ENCODE measurements at places on chromosomes 7 and 10. TPM values are rescaled to one million over a fixed set of nuclear protein-coding genes. Genes with fewer than 3 reads are reported as not detected.

ZNF853 gene
- 1.6 TPM for polyA plus RNA-seq

TPST1 gene
- 14.7 TPM for polyA plus RNA-seq

PGAM2 gene
- polyA plus RNA-seq: not detected

LRIT1 gene
- not detected for polyA plus RNA-seq

OR2A5 gene
- not detected for polyA plus RNA-seq

PYROXD2 gene
- polyA plus RNA-seq: 8.0 TPM

AKR1C3 gene
- 2,157 TPM for polyA plus RNA-seq

HOXA13 gene
- polyA plus RNA-seq: 2.4 TPM

UNCX gene
- not detected for polyA plus RNA-seq

GIMAP1 gene
- polyA plus RNA-seq: not detected

DNA sequence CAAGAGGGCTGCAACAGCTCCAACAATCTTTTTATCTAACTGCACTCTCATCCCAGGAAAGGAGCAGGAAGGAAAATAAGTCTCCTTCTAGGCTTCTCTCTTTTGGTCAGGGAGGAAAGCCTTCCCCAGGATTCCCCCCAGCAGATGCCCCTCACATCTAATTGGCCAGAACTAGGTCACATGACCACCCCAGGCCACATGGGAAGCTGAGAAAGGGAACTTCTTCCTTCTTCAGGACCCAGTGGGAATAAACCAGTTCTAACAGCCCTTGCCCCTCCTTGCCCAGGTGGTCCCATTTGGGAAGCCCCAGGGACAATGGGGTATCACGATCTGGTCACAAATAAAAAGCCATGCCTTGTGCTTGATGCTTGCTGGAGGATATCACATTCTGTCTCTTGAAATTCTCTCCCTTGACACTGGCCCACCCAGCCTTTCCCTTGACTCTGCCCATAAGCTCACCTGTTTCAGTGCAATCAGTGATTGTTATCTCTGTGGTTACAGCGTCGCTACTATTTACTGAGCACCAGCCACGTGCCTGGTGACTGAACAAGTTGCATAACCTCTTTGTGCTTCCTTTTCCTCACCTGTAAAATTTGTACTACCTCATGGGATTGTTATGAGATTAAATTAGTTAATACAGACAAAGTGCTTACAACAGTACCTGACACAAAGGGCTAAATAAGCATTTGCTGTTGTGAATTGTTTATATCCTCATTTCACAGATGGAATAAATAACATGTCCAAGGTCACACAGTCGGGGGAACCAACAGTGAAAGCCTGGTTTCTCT, 9.0 kb upstream of the TACR2 start:
- DNase-seq: no peak

DNA sequence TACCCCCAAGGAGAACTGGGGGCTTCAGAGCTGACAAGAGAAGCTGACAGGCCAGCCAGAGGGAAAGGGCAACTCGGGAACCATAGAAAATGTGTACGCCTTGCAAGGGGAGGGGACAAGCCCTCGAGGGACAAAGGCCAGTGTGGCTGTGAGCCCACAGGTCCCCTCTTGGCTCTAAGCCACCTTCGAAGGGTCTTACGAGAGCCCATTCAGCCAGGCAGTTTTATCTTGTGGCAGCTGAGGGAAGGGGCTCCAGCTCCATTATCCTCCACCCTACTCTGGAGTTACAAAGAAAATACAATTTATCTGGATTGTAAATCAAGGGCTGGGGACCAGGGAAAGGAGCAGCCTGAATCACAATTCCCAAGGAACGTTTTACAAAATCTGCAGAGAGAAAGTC, 159.5 kb upstream of the ZMIZ1 start:
- no peak for DNase-seq

GRCh38 chr10:116849248-116850057, at the start of gene ENO4:
Gene ENO4, plus strand, starts transcription at chr10:116849499. Its CDS starts 68 bp downstream, at chr10:116849567.
- peak; percentile 89 for DNase-seq

DNA sequence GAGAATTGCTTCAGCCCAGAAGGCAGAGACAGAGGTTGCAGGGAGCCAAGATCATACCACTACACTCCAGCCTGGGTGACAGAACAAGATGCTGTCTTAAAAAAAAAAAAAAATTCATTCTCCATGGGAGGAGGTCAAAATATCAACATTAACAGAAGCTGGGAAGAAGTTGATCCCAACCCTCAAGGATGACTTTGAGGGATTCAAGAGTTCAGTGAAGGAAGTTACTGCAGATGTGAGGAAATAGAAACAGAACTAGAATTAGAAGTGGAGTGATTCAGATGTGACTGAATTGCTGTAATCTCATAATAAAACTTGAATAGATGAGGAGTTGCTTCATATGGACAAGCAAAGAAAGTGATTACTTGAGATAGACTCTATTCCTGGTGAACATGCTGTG, 19.7 kb upstream of the RPEL1 start:
- no peak for DNase-seq

DNA sequence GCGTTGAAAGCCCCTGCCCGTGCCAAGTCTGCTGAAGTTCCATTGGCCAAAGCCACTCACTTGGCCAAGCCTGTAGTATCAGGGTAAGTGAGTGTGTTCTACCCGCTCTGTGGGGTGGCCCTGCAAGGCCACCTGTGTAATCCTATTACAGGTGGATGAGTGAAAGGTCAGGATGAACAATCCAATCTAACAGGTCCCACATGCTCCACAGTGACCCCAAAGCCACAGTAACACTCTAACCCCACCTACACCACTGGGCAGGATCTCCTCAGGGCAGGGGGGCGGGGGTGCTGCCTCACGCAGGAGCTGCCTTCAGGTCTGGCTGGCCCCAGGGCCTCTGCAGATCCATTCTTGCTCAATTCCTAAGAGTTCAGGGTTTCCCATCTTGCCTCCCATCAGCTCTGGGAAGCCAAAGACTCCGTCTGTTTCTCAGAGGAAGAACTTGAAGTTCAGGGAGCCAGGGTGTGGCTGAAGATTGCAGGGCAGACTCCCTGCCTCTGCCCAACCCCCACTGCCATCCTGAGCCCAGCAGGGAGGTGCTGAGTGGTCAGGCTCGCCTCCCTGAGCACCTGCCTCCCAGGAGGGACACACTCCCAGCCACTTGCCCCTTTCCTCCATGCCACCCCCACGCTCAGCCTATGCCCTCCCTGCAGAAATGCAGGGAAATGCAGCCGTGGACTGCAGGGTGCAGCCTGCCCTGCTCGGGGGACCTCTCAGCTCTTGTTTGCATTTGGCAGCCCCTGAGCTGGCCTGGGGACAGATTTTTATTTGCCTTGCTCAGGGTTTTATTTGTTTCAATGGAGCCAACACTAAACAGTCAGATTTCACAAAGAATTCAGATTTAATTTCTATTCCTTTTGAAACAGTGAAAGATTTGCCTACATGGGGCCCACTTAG, 9.8 kb upstream of the COMTD1 start:
- DNase-seq: peak; percentile 14

DNA sequence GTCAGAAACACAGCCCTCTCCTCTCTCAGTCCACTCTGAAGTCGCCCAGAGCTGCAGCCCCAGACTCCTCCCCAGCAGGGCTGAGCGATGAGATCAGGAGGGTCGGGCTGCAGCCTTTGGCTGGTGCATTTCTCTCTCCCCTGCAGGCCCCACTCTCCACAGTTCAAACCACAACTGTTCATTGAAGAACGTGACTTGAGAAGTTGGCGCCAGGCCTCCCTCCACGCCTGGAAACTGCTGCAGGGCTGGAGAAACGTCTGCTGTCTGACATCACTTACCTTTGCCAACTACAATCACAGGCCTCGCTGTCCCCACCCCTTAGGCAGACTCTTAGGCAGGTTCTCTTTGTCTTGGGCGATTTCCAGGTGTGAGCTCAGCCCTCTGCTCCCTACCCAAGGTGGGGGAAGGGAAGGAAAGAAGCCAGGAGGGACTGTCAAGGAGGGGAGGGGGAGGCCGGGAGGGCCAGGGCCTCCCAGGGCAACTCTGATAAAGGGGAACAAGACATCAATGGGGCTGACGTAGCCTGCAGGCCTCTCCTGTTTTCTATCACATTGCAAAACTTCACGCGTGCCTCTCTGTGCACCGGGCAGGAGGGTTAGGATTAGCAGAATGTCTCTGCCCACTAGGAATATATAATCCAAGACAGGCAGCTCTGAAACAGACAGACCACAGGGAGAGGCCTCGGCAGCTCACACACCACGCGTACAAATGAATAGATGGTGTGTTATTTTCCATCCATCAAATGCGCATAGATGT, 32.7 kb downstream of the CALML5 start:
- DNase-seq: no peak

GRCh38 chr10:112678581-112678980, 231.6 kb downstream of the VTI1A start:
- DNase-seq: no peak

DNA sequence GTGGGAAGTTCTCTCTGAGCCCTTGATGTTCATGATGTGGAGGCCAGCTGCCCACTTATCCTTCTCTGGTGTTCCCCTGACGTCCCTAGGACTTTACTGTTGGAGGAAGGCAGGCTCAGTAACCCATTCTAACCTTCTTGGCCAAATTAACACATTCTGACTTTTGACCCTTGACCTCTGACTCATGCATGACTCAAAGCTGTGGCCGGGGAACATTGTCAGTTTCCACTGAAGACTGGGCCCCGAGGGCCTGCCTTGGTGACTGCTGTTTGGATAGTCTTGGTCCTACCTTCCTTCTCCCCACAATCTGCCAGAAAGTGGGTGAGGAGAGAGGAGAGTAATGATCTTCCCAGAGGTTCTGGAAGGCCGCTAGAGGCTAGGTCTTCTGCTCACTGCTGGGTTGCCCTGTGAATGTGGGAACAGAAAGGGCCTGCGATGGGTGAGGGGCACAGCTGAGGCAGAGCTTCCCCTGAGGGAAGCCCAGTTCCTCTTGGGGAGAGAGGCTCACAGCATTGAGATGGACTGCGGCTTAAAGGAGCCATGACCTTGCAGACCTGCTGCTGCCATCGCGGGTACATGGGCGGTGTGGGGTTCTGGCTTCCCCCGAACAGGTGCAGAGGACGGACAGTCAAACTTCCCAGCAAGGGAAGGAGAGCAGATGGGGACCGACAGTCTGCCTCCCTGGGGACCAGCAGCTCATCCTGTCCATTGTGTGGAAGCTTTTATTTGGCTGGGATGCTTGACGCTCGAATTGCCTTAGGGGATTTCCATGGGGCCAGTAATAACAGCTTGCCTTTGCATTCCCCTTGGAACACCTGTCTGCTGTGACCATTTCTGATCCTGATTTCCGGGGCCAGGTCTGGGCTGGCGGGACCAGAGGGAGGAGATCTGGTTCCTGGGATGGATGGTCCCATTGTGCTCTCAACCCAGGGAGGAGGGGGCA, 43.8 kb downstream of the ADAMTS14 start:
- peak; percentile 19 for DNase-seq

GRCh38 chr7:83060218-83060617, 102.5 kb downstream of the PCLO start:
- DNase-seq: no peak

DNA sequence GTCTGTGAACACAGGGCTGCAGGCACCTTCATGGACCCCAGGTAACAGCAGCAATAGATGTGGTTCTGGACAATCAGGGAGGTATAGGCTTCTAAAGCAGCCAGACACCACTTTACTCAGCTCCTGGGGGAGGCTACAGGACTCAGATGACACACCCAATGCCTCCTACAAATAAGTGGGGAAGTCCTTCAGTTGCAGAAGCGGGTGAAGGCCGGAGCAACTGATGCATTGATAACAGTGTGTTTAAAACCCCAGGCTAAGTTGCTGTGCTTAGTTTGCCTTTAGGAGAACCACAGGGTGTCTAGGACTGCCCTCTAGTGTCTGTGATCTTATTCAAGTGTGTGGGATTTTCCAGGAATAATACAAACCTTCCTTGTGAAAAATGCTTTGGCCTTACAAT, 5.9 kb upstream of the ITGA8 start:
- peak; percentile 53 for DNase-seq

DNA sequence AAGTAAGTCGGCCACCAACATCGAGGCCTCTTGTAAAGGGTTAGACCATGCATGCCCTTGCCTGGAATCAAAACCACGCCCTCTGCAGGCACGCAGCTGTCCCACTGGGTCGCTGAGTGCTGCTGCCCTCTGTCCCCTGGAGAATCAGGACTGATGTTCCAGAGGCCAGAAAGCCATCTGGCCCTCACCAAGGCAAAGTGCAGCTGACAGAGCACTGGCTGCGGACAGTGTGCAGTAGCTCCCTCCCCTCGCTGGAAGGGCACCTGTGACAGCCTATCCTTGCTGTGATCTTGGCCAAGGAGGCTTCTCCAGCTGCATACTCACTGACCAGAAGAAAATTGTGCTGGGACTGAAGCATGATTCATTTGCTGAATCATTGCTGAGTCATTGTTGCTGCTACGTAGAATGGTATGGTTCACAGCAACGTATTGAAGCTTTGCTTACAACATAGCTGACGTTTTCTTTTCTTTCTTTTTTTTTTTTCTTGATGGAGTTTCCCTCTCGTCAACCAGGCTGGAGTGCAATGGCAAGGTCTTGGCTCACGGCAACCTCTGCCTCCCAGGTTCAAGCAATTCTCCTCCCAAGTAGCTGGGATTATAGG, 30.4 kb downstream of the DDC start:
- peak; percentile 96 for DNase-seq

DNA sequence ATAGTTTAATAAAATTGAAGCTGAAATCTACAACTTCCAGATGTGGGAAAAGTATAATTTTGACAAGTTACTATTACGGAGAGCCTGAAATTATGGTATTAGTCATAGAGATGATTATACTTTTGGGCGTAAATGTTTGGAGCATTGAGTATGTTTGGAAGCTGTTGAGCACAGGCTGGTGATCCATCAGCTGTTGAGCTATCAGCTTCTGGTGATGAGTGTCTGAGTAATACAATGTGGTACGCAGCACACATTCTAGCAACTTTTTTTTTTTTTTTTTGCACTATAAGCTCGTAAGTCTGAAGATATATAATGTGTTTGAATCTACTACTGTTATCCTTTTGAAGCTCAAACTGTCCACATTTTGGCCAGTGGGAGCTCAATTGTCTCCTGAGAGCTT, 123.4 kb downstream of the ATE1 start:
- DNase-seq: no peak

- no peak for DNase-seq
Measured at GRCh38 chr7:33578166-33578565, 327.2 kb upstream of the BMPER start.

DNA sequence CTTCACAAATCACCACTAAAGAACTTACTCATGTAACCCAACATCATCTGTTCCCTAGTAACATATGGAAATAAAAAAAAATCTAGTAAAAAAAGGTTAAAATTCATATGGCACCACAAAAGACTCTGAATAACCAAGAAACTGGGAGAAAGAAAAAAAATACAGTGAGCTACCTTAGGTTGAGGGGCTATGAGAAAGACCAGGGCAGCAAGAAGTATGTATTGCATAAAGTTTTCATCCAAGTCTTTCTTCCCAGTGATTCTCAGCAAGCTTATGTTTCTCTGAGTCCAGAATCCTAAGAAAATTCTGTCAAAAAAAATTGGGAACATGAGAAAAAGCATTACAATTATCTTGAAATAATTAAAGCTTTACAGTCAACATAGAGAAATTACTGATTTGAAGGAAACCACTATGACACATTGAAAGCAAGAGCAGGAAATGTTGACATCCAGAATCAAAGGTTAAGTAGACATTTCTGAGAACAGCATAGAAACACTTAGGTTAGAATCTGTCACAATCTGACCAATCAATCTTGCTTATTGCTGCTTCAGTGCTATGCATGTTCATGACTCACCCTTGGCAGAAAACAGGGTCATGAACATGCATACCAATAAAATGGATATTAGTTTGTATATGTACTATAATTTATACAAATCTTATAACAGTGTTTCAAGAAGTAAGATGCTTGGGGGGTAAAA, 494.0 kb upstream of the POT1 start:
- DNase-seq: no peak

GRCh38 chr7:135962802-135963201, 14.4 kb downstream of the MTPN start:
- no peak for DNase-seq

- DNase-seq: no peak
Measured at GRCh38 chr7:139548302-139549028, 25.0 kb downstream of the CLEC2L start.
